Astrocyte (in vitro differentiated cells and primary cell): ENCODE measurements at places on chromosomes 6 and 20. TPM values are rescaled to one million over a fixed set of nuclear protein-coding genes. Genes with fewer than 3 reads are reported as not detected.

GRCh38 chr20:47735412-47736400 lies 49.6 kb downstream of the SULF2 start:
- no peak for DNase-seq

DNA sequence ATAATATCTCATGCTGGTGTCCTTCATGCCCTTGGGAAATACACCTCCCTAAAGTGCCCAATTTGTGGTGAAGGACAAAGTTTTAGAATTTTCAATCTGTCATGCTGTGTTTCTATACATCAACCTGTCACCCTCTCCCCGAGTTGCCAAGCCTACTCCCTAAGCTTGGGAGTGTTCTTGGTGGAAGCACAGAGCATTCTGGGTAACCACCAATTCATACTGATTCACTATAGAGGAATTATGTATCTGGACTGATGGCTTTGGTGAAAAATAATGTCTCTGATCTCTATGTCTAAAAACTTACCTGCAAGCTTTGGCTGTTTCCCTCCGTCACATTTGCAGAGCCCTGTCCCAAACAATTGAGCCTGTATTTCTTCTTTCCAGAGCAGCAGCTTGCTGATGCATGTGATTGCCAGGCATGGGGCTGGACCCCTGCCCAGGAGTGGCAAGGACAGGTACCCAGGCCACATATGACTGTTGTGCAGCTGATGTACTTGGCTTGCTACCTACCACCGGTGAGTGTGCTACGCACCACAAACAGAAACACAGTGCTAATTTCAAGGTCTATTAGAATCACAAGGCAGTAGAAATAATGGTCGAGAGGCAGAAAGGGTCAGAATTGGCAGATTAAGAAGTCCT lies 202.8 kb upstream of the CITED2 start:
- peak; percentile 59 for DNase-seq

- peak; percentile 96 for DNase-seq
Measured at GRCh38 chr6:17015144-17015543, 86.7 kb upstream of the STMND1 start.

NFATC2 gene
- total RNA-seq, result 3.9 and 4.1 TPM in 2 replicates

GRCh38 chr6:75494290-75494689 lies 690 bp upstream of the FILIP1 start:
- DNase-seq, result no peak

ERVFRD-1 gene
- not detected in 2 replicates for total RNA-seq

GRCh38 chr6:165231581-165232561 lies 77.5 kb downstream of the C6orf118 start:
- peak; percentile 42 for DNase-seq

BMP6 gene
- 2.2 and 2.8 TPM in 2 replicates for total RNA-seq

- DNase-seq, result peak; percentile 33
Measured at GRCh38 chr20:25294459-25295385, 46.8 kb downstream of the PYGB start.

GRCh38 chr6:138774370-138774769 lies 801 bp downstream of the CCDC28A start:
- no peak for DNase-seq

- peak; percentile 84 for DNase-seq
Measured at GRCh38 chr6:139852488-139853140, 478.2 kb upstream of the CITED2 start.

DNA sequence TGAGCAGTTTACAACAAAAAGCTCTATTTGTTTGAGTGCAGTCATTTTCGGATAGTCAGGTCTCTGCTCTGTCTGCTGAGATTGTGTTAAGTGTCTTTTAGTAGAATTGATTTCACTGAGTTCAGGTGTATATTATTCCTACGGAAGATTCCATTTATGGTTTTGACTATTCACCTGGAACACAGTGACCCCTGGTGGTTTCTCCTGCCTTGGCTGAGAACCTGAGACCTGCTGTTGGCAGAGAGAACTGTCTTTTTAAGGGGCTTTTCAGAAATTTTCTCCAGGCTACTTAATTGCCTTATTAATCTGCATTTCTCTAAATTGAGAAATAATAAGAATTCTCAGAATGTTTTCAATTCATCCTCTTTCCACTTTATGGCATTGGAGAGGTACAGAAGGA lies 508.0 kb downstream of the TBC1D32 start:
- no peak for DNase-seq

- no peak for DNase-seq
Measured at GRCh38 chr6:147077251-147077650, 127.0 kb upstream of the STXBP5 start.

DNAH8 gene
- total RNA-seq, result not detected in 2 replicates

PPP1R16B gene
- 0.41 and 0.68 TPM in 2 replicates for total RNA-seq

GRCh38 chr6:155959898-155960495 lies 504.4 kb upstream of the NOX3 start:
- DNase-seq, result no peak

DNA sequence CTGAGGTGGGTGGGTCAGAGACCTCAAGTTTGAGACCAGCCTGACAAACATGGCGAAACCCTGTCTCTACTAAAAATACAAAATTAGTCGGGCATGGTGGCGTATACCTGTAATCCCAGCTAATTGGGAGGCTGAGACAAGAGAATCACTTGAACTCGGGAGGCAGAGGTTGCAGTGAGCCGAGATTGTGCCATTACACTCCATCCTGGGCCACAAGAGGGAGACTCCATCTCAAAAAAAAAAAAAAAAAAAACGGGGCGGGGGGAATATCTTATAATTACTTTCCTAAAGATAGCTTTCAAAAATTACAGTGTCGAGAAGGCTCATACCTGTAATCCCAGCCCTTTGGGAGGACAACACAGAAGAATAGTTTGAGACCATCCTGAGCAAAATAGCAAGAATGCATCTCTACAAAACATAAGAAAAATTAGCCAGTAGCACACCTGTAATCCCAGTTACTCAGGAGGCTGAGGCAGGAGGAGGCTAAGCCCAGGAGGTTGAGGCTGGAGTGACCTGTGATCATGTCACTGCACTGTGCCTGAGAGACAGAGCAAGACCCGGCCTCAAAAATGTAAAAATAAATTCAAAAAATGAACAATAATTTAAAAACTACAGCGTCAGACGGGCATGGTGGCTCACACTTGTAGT lies 25.8 kb downstream of the CBFA2T2 start:
- DNase-seq, result no peak

DNA sequence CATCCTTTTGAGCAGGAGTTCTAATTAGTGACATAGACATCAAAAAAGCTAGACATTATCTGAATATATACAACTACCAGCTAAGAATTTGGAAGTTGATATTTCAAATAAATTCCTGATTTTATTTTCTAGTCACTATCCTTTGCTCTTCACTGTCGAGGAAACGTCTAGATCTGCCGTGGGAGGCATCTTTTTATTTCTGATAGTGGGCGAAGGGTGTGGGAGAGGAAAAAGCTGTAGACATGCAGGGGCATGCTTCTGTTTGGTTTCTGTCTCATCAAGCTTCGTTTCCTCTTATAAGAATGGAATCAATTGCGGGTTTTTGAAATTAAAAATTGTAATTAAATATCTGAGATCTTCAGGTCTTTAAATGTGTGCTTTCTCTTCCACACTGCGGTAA lies 16.2 kb upstream of the C6orf118 start:
- DNase-seq, result no peak

DNA sequence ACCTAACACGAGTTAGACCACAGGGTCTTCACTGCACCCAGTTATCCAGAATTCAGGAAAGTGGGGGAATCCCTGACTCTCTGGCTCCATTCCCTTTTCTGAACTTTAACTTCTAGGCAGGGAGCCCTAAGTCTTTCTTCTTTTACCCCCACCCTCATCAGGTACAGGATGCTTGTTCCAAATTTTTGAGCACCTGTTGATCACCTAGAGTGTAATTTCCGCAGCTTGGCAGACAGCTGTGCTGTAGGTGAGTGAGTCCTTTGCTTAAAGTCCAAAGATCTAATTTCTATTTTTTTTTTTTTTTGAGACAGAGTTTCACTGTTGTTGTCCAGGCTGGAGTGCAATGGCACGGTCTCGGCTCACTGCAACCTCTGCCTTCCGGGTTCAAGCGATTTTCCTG lies 89.5 kb upstream of the AKIRIN2 start:
- DNase-seq, result no peak

- DNase-seq, result no peak
Measured at GRCh38 chr20:38267296-38267695, 6.8 kb upstream of the KIAA1755 start.
